Cortex of kidney (tissue), 1 donor: ENCODE measurements at places on chromosomes 6 and 20.

DNA sequence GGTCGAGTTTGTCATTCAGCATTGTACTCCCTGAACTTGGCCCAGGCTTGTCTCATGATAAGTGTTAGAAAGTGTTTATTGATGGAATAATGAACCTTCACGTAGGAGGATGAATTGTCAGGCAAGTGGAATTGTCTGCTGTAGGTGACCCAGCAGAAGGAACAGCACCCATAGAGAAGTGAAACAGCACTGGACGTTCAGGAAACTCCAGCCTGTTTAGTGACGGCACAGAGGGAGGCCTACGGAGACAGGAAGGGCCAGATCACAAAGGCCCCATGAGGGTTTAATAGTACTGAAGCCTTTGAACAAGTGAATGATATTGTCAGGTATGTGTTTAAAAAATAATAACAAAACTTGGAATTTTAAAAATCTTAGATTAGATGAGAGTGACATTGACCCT lies 2.9 kb downstream of the STX11 start:
- DNase-seq: no peak

DNA sequence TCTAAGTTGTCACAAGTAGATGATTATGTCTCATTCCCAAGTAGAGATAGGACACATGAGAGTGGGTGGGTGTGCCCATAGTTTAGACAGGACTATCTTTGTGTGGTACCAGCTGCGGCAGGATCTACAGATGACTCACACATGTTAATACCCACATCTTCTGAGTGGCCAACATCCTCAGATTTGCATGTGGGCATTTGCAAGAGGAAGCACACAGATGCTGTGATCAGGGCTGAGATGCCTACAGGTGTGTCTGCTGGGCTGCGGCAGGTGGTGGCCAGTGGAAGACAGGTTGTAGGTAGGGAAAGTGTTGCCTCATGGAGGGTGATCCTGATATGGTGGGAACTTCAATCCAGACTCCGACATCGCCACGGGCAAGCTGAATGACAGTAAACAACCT lies 50.8 kb downstream of the UTRN start:
- no peak for DNase-seq

DNA sequence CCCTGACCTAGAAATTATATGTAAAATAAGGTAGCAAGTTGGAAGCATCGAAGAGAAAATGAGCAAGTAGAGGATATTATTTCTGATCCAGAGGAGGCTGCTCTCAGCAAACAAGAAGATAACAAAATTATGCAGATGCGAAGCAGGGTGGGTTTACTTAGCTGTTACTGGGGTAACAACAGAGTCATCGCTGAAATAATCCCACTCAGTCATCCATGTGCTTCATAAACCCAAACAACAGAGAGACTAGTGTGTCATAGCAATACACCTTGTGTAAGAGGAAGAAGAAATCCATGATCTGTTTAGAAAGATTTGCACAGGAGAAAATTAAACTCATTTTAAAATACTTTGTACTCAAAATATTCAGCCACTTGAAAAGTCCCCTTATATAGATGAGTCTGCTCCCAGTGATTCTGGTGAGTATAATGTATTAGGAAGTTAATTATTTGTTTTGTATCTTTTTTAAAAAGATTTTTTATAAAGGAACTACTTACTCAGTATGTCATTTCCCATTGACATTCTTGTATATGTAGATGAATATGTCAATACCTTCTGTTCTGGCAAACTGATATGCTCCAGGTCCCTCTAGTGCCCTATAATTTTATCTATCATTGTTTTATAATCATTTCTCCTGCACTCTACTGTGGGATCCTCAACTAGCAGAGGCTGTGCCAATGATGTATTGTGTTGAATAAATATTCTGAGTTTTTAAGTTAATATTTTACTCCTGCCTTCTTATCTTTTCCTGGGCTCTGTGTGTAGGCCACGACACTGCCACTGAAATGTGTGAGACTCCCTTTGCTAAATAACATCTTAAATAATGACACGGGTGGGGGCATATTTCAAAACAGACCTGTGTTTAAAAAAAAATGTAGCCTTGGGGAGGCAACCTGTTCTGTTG lies 8.6 kb upstream of the HIVEP2 start:
- DNase-seq: no peak

- DNase-seq: no peak
These were observed 104.1 kb upstream of the SLC35B3 start for GRCh38 chr6:8539453-8539852.

GRCh38 chr6:78867020-78867369 lies 356 bp upstream of the IRAK1BP1 start:
- no peak for DNase-seq

GRCh38 chr6:112331306-112331705 lies 15.8 kb upstream of the RFPL4B start:
- DNase-seq: no peak

DNA sequence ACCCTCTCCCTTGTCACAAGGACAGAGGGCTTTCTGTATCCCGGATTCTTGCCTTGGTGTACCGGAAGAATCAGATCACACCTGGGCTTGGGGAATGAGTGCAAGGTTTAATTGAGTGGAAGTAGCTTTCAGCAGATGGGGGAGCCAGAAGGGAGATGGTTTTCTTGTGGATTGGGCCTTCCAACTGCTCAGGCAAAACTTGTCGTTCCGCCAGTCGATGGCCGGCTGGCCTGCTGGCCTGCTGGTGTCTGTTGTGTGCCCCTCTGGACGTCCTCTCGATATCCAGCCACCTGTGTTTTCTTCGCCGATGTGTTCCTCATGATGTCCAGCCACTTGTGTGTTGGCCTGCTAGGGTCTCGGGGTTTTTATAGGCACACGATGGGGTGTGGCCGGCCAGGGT lies 168.1 kb downstream of the CDKAL1 start:
- no peak for DNase-seq

DNA sequence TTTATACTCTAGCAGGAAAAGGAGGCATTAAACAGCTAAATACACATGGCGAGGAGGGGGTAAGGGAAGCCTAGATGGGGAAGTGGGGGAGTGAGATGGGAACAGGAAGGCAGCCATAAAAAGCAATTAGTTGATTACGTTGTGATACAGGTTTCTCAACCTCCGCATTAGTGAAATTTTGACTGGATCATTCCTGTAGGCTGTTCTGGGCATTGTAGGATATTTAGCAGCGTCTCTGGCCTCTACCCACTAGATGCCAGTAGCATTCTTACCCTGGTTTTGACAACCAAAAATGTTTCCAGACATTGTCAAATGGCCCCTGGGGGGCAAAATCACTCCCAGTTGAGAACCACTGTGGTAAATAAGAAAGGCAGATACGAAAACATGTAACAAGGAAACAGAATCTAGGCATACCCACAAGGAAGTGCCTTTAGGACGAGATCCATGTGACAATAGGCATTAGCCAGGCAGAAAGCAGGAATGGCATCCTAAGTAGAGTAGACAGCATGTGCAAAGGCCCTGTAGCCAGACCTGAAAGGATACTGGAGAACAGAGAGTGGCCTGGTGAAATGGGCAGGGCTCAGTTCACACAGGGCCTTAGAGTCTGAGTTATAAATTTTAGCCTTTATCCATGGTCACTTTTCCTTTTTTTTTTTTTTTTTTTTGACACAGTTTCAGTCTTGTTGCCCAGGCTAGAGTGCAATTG lies 25.8 kb upstream of the PTPN1 start:
- no peak for DNase-seq

GRCh38 chr6:147304016-147304415 lies 99.8 kb downstream of the STXBP5 start:
- DNase-seq: no peak

DNA sequence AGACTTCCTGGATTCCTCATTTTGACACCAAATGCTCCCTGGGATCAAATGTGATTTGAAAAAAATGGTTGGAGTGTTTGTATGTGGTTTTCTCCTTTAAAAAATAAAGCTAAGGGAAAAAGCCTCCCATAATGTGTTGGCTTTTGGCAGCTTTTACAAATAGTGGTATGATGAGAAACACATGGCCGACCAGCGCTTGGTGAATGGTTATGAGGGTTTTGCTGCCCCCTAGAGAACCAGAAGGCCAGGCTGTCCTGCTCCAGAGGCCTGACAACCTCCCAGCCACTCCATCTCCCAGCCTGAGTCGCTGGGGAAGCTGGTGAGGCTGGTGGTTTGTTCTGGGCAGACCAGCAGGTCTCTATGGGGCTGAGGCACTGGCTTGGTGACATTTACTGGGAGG lies 69.3 kb downstream of the CLIC5 start:
- no peak for DNase-seq

DNA sequence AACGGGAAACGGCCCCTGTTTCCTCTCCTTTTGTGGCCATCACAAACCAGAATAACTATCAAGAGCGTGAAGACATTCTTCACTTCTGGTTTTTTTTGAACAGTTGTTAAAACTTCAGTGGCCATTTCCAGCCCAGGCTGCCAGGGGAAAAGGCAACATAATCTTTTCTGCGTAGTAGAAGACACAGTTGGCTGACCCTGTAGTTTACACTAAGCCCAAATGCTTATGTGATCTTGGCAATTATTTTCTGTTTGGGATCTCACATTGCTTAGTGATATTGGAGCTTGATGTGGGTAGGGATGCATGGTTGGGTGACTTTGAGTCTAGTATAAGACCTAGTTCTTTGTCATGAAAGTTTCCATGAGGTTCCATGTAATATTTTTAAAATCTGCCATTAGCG lies 449.4 kb upstream of the CDH4 start:
- no peak for DNase-seq

GRCh38 chr6:121236984-121237383 lies 97.3 kb downstream of the TBC1D32 start:
- no peak for DNase-seq

DNA sequence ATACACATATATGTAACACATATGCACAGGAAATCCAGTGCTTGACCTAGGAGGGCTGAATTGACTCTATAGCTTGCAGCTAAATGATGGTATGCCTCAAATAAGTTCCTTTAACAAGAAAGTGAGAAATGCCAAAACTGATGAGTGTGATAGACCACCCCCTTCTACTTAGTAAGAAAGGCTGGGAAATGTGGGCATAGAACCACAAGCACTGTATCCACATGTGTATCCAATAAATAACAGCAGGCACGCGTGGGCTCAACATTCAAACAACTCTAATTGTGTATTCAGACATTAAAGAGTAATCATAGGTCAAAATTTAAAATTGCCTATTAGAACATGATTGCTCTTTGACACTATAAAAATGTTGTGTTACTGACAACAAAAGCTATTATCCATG lies 54.1 kb downstream of the FAM83B start:
- DNase-seq: no peak
